ENCODE measurements at places on chromosomes 5 and 9.

GRCh38 chr5:75566710-75567309 lies 44.4 kb upstream of the ANKDD1B start:
- DNase-seq: peak; percentile 60

DNA sequence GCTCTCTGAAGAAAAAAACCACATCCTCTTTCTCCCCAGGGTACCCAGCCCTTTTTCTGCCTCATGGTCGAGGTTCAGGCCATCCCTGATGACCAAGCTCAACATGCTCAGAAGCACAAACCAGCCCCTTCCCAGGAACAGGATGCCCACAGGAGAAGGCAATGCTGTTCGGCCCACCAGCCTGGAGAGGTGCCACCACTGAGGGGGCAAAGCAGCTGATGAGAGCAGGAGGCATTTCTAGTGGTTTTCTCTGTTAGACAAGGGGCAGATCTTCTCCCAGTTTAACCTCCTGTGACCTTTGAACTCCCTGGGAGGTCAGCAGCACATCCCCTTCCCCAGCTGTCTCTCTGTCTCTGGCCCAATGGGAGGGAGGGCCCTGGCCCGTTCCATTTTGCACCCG lies 73.0 kb downstream of the PAX5 start:
- DNase-seq: no peak

GRCh38 chr9:135468854-135469521 lies 10.6 kb upstream of the PPP1R26 start:
- DNase-seq: peak; percentile 43

- DNase-seq: no peak
These were observed 8.5 kb upstream of the CCDC187 start for GRCh38 chr9:136312436-136312835.

DNA sequence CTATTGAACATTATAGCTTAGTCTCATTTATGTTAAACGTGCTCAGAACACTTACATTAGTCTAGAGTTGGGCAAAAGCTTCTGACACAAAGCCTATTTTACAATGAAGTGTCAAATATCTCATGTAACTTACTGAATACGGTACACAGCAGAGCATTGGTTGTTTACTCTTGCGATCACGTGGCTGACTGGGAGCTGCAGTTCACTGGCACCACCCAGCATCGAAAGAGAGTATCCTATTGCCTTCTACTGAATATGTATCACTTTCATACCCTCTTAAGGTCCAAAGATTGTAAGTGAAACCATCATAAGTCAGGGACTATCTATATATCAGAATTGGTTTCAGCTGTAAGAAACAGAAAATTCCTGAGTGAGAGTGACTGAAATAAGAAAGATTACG lies 42.6 kb upstream of the OSMR start:
- DNase-seq: no peak

- DNase-seq: no peak
These were observed 62.2 kb downstream of the RASEF start for GRCh38 chr9:83000765-83001164.

DNA sequence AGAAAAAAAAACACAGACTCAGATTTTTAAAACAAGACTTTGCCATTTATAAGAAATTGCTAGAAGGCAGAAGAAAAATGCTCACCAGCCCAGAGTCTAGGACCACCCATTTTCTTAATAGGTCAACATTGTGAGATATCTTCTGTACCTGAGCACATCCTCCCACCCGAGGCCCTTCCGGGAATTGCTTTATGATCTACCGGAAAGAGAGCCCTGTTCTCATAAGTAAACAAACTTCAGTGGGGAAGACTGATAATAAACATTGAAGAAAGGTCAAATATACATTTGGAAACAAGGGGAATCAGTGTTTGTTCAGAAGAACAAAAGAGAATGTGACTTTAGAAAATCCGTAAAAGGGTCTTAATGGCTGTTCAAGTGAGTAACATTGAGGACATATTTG lies 44.4 kb downstream of the PRKACG start:
- no peak for DNase-seq

GRCh38 chr9:106478312-106478711 lies 384.7 kb upstream of the ZNF462 start:
- DNase-seq: no peak

- DNase-seq: no peak
These were observed 8.7 kb upstream of the GFI1B start for GRCh38 chr9:132969783-132970182.

- DNase-seq: no peak
These were observed 28.6 kb downstream of the PTPDC1 start for GRCh38 chr9:94112716-94113465.

DNA sequence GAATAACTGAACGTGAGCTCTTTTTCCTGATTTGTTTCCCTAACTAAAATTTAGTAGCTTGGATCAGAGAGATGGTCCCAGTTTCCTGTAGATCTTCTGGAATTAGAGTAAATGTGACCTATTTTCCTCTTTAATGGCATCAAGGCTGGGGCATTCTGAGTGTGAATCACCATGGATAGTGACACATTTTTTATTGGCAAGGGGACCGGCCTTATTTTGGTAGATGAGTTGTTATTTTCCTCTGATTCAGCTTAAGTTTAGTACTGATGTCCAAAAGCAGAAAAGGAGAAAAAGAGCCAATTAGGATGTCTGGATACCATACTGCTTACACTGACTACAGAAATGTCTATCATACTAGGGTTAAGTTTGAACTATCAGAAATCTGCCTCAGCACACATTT lies 68.1 kb downstream of the RNF38 start:
- no peak for DNase-seq

- DNase-seq: no peak
These were observed 372.3 kb upstream of the IRX2 start for GRCh38 chr5:3123763-3124157.

DNA sequence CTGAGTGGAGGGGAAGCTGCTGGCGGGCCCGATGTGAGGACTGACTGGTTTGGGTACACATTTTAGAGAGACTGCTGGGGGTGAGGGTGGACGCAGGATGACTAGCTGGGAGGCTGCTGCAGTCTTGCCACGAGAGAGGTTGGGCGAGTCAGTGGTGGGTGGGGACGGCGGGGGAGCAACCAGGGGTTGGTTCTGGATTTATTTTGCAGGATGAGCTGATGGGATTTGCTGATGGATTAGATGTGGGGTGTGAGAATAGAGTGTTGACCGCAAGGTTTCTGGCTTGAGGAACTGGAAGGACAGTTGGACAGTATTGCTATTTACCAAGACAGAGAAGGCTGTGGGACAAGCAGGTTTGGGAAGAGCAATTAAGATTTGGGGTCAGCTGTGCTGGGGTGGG lies 5.8 kb upstream of the NDST1 start:
- DNase-seq: no peak

DNA sequence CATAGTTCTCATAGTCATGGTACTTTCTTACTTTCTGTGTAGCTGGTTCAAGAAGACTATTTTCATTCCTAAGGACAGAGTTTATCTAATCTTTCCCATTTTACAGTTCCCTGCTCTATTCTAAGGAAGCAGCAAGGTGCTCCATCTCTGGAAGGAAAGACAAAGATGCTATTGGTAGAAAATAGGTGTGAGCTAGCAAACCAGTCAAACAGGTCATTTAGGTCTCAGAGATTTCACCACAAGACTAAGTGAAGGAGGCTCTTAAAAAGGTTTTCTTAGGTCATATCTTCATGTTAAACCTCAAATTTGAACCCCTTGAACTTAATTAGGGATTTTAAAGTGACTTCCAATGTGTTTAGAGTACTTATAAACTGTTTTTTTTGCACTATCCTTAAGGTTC lies 62.6 kb downstream of the ADAMTSL1 start:
- DNase-seq: no peak

DNA sequence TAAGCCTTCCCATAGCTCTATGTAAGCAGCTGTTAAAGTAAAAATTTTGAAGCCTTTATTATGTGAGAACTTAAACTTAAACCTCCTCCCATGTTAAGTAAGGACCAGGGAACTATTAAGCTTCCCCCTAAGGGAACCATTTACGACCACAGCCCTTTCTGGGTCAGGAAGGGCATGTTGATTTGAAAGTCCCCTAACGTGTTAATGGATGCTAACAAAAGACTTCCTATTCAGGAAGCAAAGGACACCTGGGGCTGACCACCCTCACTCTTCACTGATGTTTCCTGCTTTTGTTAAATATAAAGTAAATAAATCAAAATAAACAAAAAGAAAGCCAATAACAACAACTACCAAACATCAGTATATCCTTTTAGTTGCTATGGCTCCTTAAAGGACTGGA lies 170.6 kb upstream of the RFX3 start:
- DNase-seq: no peak

DNA sequence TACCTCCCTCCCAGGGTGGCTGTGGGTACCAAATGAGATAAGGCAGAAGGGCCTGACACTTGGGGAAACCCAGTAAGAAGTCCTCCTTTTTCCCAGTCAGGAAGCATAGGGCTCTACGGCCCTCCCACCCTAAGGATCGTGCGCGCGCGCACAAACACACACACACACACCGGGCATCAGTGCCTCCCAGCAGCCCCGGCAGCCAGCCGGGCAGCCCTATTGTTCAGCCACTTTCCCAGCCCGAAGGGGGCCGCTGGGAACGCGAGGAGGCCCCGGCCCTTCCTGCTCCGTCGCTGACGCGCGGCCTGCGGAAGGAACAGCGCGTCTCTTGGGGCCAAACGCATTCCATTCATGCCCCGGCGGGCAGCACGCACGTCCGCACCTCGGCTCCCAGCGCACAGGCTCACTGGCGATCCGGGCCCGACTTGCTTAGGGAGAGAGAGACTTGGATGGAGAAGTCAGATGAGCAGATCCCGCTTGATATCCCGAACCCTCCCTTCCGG lies 22.6 kb downstream of the DUSP1 start:
- no peak for DNase-seq

- no peak for DNase-seq
These were observed 75.2 kb upstream of the HRH2 start for GRCh38 chr5:175582697-175583096.

GRCh38 chr9:82981552-82981951 lies 81.4 kb downstream of the RASEF start:
- DNase-seq: no peak

DNA sequence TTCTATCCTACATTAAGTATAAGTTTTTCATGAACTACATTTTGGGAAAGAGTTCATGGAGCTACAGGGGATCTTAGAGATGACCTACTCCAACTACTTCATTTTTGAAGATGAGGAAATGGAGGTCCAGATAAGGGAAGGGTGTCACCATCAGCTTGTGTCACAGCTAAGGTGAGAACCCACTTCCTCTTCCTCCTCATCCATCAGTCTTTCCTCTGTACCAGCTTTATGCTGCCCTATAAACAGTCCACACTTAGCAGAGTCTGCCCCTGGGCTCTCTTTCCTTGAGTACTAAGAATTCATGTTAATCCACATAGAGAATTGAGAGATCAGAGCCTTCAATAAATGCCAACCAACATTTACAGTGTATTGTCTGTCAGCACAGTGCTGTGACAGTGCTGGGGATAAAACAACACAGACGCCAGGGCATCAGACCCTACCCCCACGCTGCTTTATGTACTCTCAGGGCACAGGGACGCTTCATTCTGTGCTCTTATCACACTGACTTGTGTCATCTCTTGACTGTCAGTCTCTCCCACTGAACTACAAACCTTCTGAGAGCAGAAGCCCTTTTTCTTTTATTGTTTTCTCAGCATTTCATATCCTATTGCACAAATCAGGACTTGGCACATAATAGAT lies 22.1 kb downstream of the ADRB2 start:
- DNase-seq: no peak

GRCh38 chr5:8958602-8959001 lies 587.3 kb downstream of the SEMA5A start:
- no peak for DNase-seq

- no peak for DNase-seq
These were observed 27.9 kb upstream of the CTNNA1 start for GRCh38 chr5:138725153-138725817.

DNA sequence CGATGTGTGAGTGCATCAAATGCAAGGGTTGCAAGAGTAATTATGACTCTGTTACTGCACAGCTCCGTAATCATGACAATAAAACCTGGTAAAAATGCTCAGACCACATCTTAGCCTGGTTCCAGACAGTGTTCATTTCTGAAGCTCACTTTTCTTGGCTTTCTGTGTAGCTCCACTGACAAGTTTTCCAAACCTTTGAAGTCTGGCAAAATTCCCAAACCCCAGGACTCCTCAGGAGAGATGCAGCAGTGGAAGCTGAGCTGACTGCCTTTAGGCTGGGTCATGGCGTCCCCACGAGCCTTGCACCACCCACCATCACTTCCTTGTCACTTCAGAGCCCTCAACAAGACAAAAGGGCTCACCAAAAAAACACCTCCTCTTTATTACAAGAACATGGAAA lies 131.6 kb upstream of the TAS2R1 start:
- DNase-seq: no peak

DNA sequence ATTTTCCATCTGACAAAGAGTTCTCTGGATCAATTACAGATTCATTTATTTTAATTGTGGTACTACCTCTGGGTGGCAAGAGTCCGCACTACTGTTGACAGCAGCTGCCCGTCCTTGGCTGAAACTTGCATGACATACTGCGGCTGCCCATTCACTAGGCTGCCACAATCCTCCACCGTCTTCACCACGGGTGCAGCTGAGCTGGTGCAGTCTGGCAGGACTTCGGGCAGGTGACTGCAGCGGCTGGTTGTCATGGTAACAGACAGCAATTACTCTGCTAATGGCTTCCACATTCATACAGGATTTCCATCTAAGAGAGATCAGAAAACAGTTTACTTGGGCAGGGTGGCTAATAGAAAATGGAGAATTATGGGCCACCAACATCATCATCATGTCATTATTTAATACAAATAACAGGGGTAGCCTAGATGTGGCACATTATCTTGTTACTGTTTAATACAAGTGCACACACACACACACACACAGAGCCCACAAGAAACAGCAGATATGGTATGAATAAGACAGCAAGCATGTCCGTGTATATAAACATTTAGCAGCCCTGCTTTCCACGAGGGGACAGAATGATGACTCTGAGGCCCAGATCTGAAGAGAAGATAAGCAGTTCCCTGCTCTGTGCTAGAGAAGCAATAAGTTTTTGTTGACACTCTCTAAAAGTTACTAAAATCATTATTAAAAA lies 112.3 kb downstream of the MARCHF3 start:
- DNase-seq: no peak

DNA sequence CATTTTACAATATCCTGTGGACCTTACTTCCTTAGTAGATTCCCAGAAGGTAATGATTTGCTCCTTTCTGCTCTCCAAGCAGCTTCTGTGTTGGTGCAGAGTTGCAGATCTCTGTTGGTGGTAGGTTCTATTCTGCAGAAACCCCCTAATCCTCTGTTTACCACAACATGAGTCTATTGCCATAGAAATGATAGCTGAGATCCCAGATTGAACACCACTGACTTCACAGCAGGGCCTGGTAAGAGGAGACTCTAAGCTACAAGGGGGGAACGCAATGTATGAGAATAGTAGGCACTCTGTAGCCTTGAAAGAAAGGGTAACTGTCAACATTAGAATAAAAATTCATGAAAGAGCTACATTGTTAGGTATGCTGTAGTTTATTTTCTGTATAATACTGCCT lies 59.5 kb downstream of the MUSK start:
- no peak for DNase-seq

GRCh38 chr9:110129425-110129824 lies 78.5 kb downstream of the C9orf152 start:
- no peak for DNase-seq

DNA sequence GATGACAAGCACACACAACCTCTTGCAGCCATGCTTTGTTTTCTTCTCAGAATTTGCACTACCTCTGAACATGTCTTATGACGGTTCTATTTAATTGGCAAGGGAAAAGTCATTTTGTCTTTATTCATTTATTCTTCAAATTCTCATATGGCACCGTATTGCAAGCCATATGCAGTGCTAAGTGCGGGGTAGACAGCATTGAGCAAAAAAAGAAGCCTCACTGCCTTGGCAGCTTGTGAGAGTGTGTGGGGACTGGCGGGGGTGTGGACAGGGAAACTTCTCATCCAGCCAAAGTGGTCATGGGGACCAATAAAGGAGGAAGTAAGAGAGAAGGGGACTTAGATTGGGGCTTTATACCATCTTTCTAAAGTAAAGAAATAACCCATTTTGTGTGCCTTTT lies 160.0 kb downstream of the CDH12 start:
- DNase-seq: no peak

Data from activated T-cell treated with anti-CD3 and anti-CD28 coated beads for 24 hours (primary cell).